ENCODE measurements at places on chromosomes 3 and 15.

- no peak for DNase-seq
These were observed 3.3 kb upstream of the LRTM1 start for GRCh38 chr3:54931182-54931581.

DNA sequence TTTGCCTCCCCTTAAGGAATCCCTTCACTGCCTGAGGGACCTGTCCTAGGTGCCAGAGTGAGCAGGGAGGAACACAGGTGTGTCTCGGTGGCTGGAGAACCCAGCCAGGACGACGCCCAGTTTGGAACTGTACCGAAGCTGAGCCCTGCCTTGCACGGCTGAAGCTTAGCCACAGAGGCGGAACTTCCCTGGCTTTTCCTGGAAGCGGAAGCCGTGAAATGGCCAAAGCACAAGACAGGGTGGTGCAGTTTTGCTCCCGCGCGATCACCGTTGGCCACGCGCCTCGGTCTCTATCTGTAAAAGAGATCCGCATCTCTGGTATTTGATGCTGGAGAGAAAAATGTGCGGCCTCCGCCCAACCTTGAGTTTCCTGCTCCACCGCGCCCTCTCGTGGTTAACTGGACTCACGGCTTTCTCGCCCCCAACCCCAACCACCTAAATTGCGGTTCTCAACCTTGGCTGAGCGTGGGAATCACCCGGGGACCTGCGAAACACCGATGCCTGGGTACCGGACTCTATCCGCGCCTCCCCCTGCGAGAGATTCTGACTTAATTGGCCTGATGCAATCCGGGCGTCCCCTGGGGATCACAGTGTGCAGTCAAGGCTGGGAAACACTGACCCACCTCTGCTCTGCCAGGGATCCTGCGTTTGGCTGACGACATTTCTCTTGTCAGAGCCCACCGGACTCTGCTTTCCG, 70.7 kb upstream of the ABHD2 start:
- DNase-seq, result peak; percentile 75

GRCh38 chr3:185758912-185759311, 65.9 kb downstream of the IGF2BP2 start:
- DNase-seq, result no peak

GRCh38 chr15:55673287-55673686, 69.7 kb downstream of the PRTG start:
- no peak for DNase-seq
